ENCODE measurements at places on chromosomes 6 and 20. TPM values are rescaled to one million over a fixed set of nuclear protein-coding genes. Genes with fewer than 3 reads are reported as not detected.

Gene CTCFL
- total RNA-seq: not detected

Gene SNAP91
- total RNA-seq: not detected

Gene METTL24
- total RNA-seq: not detected

Gene DUSP15
- not detected for total RNA-seq

Gene ADGRF4
- under 0.01 TPM for total RNA-seq

Gene VSX1
- 2.8 TPM for total RNA-seq

Gene RIPPLY2
- total RNA-seq: not detected

Gene GSTA3
- not detected for total RNA-seq

Gene HMGCLL1
- not detected for total RNA-seq

Gene KIFC1
- total RNA-seq: 125 TPM

Gene THBD
- total RNA-seq: 18.0 TPM

GRCh38 chr20:3166913-3167342, 6.4 kb downstream of the LZTS3 start:
- no peak for DNase-seq

DNA sequence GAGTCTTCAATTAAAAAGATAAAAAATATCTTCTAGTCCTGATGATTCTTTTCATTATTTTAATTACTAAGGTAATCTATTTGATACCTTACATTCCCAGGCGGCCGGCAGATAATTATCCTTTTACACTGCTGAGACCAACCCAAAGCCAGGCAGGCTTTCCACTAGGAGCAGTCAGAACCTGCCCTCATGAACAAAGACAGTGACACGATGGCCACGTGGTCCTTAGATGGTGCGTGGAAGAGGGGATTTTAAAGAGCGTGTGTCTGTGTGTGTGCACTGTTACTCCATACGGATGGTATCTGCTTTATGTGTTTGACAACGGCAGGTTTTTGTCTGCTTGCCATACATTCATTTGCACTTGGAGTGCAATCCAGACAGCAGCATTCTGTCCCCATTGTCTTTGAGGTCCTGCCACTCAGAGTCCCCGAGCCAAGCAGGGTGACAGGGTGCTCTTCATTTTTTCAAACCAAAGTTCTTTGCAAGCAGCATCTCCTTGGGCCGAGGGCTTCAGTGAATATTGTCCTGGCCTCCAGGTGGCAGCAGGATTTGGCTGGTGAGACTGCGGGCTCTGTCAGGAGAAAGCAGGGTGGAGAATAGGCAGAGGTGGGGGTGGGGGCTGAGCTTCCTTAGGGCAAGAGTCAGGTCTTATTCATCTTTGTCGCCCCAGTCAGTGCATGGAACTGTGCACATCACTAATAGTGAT, 260.5 kb downstream of the NRN1 start:
- no peak for DNase-seq

DNA sequence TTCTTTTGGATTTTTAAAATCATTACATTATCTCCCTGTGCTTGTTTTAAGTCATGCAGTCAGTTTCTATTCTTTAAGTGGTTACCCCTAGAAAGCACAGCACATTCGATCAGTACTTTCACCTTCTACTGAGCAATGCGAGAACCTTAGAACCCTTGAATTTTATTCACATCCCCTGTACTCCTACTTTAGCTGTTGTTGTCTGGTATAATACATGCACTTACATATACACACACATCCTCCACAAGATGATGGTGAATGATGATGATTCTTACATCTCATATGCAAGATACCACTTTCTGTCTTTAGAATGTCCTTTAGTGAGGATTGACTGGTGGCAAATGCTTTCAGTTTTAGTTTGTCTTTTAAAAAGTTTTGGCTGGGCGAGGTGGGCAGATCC, 5.7 kb downstream of the CDC40 start:
- no peak for DNase-seq

DNA sequence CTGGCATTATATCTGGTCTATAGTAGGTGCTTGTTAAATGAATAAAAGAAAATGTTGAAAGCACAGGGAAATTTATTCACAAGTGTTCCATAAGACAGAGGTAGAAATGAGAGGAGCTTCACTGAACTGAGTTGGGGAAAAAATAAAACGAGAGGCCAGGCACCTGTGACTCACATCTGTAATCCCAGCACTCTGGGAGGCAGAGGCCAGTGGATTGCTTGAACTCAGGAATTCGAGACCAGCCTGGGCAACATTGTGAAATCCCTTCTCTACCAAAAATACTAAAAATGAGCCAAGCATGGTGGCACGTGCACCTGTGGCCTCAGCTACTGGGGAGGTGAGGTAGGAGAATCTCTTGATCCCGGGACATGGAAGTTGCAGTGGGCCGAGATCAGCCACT, 28.1 kb upstream of the IBTK start:
- DNase-seq: no peak

- no peak for DNase-seq
Observed at GRCh38 chr6:20669571-20670314, 135.5 kb downstream of the CDKAL1 start.

GRCh38 chr6:32194825-32195651, 2.6 kb upstream of the GPSM3 start:
- peak; percentile 58 for DNase-seq

- DNase-seq: no peak
Observed at GRCh38 chr20:10022625-10023024, 12.2 kb upstream of the ANKEF1 start.

GRCh38 chr20:32559753-32560380, 25.3 kb downstream of the NOL4L start:
- no peak for DNase-seq

- DNase-seq: no peak
Observed at GRCh38 chr6:91786474-91787184, 1199.8 kb upstream of the MAP3K7 start.

DNA sequence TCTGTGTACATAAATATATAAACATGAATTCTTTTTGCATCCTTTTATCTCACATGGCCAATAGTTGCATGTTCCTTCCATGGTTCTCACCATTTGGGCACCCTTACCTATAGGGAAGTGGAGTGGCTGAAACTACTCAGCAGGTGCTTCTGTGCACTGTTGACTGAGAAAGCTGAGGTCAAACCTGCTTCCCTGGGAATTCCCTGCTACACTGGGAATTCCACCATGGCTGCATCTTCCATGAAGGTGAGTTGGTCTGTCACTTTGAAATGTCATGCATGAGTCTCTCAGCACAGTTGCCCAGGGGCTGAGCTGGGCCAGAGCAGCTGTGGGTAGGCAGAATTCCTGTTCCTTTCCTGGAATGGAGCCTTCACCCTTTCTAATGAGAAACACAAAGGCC, 193.8 kb upstream of the PRSS16 start:
- no peak for DNase-seq

- no peak for DNase-seq
Observed at GRCh38 chr6:163128324-163128723, 286.2 kb upstream of the QKI start.

DNA sequence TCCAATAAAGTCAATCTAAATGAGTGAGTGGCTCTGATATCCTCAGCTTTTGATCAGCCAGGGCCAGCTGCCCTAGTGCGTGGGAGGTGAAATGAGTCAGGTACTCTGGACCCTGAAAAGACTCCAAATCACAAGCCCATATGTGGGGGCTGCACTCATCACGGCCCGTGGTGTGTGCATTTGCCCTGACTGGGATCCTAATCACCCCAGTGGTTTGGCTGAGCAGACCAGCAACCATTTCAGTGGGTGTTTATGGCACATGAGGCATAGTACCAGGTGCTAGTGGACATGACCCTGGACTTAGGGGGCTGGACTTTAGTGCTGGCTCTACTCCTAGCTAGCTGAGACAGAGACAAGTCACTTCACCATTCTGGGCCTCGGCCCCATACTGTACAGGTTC, 39.4 kb downstream of the SCML4 start:
- peak; percentile 37 for DNase-seq

DNA sequence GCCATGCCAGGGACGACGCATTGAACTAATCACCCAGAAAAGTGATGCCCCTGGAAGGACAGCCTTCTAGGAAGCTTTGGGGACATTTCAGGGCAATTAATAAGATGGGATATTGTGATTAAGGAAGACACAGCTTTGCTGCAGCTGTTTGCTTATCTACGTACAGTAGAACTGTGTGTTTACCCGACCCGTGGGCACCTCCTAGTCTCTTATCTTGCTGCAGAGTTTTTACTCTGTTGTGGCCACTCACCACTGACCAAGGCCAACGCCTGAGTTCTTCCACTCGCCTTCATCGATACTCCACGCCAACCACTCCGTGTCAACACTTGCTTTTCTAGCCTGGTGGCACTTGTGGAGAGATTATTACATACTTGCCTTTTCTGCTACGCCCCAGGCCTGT, 105.9 kb upstream of the MLN start:
- DNase-seq: no peak

GRCh38 chr6:136593748-136594490, 43.7 kb upstream of the MAP7 start:
- DNase-seq: peak; percentile 99

GRCh38 chr6:82410151-82410648, 46.6 kb downstream of the TPBG start:
- peak; percentile 90 for DNase-seq

GRCh38 chr20:55173601-55174000, 698.2 kb downstream of the DOK5 start:
- DNase-seq: no peak

GRCh38 chr6:71473926-71474325, 185.3 kb downstream of the OGFRL1 start:
- DNase-seq: peak; percentile 92

DNA sequence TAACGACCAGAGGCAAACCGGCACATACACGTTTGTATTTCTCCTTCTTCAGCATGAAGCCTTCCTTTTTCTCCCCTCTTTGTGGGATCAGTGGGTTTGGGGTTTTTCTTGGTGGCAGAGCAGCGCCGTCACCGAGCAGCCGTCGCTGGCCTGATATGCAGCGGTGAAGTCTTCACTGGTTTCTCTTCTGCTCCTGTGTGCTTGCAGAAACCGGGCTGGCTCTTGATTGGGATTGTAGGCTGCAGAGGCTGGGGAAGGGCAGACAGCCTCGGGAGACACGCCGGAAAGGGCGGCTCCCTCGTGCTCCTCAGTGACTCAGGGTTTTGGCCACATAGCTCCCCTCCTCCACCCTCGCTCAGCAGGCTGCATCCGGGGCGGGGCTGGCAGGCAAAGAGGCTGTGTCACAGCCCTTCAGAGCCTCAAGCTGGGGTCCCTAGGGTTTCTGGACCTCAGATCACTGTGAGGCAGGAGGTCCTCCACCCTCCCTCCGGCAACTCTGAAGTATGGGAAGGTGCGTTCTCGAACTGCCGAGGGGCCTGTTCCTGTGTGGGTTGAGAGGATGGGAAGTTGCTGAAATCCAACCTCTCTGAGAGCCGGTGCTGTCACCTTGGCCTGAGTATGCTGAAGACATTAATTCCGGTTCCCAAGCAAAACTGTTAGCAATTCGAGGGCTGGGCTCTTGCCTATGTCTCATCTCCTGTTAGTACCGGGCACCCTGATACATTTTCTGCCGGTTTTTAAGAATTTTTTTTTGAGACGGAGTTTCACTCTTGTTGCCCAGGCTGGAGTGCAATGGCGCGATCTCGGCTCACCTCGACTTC, 24.2 kb downstream of the NQO2 start:
- peak; percentile 96 for DNase-seq

- peak; percentile 36 for DNase-seq
Observed at GRCh38 chr6:41940759-41941279, 789 bp downstream of the CCND3 start.

DNA sequence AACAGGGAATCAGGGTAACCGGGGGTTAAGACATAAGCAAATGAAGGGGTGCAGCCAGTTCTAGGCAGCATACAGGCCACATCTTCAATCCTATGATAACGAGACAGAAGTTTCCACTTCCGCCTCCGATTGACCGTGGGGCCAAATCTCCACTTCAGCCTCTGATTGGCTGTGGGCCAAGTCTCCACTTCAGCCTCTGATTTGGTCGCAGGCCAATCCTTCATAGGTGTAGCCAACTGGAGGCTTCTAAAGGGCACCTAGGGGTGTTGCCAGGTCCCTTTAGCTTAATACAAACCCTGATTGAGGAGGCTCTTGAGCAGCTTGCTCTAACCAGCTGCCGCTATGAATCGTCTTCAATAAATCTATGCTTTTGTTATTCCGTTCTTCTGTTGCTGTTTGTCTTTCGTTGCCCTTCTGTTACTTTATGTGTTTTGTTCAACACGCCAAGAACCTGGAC, 2.1 kb upstream of the ERGIC3 start:
- DNase-seq: no peak

DNA sequence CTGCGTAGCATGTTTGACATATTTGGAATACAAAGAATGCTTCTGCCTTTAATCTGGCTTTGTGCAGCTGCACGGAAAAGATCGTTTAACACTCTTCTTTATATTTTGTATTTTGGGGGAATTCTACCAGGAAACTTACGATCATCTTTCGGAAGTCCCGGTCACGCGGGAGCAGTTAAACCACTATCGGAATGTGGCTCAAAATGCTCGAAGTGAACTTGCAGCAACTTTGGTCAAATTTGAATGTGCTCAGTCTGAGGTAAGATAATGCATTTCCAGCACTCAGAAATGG, 42.3 kb downstream of the CCDC170 start:
- no peak for DNase-seq

DNA sequence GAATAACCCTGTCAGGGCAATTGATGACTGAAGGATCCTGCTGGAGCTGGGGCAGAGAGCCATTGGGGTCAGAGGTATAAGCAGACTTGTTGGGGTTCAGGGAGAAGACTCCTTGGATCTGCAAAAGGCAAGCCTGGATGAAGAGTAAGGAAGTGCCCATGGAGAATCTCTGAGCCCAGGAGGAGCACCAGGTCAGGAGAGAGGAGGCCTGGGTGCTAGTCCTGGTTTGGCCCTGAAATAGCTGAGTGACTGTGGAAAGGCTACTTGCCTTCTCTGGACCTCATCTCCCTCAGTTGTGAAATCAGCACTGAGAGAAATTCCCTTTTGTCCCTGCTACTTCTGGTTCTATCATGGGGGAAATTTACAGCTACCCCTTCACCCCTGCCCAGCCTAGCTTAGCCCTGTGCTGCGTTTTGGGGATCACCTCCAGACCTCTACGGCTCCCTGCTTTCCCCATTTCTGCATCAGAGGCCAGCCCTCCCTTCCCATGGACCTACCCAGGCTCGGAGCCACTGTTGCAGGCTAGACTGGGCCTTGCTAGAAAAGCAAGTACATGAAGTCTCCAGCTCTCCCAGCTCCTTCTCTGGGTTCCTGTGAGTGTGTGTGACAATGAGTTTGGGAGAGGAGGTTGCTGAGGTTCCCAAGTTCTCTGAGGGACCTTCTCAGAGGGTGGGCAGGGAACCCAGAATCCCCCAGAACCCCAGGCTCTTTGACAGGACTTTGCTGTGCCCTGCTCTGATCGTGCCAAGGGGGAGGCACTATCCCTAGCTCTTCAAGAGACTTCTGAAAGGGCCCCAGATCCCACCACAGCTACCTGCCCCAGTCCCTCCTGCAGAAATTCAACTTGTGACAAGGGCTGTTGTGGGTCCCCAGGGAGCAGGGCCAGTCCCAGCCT, 2.3 kb upstream of the NCR2 start:
- no peak for DNase-seq

GRCh38 chr6:110467566-110468140, 8.8 kb downstream of the SLC22A16 start:
- no peak for DNase-seq

GRCh38 chr6:30325150-30325872, 1.4 kb upstream of the TRIM39 start:
- peak; percentile 64 for DNase-seq
